Activated T-helper 1 cell treated with anti-CD3 and anti-CD28 coated beads, Interleukin-2, amount 50 U/mL, for 16 hours (primary cell): ENCODE measurements at places on chromosomes 2 and 18.
A peak's percentile ranks its signal among the peaks of the same experiment; 100 is the strongest.

DNA sequence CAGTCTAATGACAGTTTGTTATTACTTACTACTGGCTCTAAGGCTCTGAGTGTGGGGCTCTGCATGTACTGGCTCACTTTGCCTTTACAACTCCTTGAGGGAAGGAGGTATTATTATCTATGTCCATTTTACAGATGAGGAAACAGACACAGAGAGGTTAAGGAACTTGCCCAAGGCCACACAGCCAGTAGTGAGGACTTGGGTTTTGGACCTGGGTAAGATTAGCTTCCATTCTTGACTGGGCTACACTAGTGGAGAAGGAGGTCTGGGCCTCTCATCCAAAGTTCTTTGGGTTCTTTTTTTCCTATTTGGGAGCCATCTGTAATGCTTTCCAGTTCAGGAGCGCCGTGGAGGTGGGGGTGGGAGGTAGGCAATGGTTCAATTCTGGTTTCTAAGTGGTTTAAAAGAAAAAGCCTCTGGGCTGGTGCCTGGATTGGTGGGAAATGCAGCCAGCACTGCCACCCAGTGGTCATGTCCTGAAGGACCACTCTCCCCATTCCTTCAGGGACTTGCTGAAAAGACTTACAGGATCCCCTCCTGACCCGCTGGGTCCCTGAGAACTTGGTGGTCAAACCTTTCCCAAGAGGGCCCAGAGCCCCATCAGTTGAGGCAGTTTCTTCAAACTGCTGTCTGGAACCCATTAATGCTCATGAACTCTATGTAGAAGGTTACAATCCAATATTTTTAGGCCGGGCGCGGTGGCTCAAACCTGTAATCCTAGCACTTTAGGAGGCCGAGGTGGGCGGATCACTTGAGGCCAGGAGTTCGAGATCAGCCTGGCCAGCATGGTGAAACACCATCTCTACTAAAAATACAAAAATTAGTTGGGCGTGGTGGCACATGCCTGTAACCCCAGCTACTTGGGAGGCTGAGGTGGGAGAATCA is 38.6 kb upstream of the NOTO start:
- DNase-seq = peak; percentile 38

DNA sequence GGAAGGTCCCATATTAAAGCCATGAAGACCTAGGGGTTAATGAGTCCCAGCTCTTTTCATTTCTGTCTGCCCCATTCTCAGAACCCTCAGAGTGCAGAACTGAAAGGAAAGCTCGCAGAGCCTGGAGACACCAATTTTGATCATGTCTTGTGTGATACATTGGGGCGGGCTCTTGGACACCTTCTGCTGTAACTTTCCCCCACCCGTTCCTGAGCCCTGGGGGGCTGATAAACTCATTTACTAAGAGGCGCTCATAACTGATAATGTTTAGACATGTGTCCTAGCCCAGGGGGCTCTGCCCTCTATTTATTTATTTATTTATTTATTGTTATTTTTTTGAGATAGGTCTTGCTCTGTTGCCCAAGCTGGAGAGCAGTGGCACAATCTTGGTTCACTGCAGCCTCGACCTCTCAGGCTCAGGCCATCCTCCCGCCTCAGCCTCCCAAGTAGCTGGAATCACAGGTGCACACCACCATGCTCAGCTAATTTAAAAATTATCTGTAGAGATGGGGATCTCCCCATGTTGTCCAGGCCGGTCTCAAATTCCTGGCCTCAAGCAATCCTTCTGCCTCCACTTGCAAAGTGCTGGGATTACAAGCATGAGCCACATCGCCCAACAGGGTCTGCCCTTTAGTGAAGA is 72.4 kb upstream of the HAAO start:
- DNase-seq = no peak

- no peak for DNase-seq
These were observed 14.9 kb upstream of the ITPRID2 start for GRCh38 chr2:181876614-181877063.

- no peak for DNase-seq
These were observed 118.2 kb upstream of the REV1 start for GRCh38 chr2:99607861-99608491.

DNA sequence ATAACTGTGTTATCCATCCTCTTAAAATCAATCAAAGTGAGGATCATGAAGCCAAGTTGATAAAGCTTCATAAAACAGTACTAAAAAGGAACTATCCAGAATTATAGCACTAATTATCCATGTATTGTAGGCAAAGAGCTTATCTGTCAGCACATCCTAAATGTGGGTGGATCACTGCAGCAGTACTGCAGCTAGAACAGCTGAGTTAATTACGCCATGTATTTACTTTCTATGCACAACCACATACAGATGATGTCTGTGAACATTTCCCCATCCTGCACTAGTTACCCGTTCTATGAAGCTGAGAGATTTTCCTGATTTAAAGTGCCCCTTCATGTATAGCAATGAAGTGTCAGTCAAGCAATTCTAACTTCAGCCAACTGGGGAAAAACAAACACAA is 96.6 kb downstream of the RAPH1 start:
- no peak for DNase-seq

- DNase-seq = no peak
These were observed at the start of gene PARD3B for GRCh38 chr2:204544961-204545860. PARD3B (plus strand) TSS chr2:204545475; CDS start chr2:204546000, 525 bp downstream.

GRCh38 chr18:13542520-13542847 is 183.9 kb downstream of the FAM210A start:
- no peak for DNase-seq

DNA sequence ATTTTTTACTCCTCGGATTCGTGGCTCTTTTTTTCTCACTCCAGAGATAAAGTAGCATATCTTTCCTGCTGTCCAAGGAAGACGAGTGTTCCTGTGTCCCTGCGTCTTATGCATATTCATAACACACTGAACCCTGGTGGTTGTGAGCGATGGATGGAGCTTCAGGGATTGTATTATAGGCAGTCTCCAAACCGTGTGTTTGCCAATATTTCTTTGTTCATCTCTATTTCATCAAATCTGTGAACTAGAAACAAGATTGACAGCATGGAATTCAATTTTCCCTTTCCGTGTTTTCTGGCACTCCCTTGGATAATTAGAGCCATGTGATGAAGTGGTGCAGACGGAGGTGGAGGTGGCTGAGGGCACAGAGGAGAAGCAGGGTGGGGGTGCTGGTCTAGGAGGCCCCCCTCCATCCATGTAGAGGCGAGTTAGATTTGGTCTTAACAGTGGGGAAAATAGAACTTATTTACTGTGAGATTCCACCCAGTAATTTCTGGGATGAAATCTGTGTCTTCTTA is 240.9 kb downstream of the PTPRM start:
- DNase-seq = no peak

DNA sequence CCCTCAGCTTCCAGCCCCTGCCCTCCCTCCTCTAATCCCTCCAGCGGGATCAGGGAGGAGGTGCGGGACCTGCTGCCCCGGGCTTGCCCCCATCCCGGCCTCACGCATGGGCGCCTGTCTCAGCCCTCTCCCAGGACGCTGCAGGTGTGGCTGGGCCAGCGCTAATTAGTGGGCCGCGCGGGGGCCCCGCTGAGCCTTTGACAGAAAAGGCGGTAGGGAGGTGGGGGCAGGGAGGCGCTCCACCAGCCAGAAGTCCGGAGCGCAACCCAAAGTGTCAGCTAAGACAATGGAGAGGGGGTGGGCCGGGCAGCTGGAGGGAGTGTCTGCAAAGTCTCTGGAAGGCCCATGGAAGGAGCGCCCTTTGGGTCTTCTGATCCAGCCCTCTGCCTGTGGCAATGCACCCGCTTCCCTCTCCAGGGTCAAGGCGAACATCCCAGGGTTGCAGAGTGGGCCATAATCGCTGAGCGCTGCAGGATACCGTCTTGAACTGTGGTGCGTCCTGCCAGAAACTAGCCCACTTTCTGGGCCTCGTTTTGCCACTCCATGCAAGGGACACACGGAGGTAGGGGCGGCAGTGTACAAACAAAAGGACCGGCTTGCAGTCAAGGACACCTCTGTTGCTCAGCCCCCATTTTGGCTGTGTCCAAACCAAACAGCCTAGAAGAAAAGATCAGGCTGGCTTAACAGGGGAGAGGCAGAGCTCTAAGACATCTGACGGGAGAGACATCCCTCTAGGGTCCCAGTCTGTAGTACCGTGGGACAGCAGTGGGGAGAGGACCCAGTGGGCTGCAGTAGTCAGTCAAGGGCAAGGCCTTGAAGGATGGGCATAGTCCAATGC is 3.5 kb downstream of the ATP6V1B1 start:
- DNase-seq = no peak

GRCh38 chr2:191105082-191105481 is 45.7 kb downstream of the STAT4 start:
- DNase-seq = no peak

DNA sequence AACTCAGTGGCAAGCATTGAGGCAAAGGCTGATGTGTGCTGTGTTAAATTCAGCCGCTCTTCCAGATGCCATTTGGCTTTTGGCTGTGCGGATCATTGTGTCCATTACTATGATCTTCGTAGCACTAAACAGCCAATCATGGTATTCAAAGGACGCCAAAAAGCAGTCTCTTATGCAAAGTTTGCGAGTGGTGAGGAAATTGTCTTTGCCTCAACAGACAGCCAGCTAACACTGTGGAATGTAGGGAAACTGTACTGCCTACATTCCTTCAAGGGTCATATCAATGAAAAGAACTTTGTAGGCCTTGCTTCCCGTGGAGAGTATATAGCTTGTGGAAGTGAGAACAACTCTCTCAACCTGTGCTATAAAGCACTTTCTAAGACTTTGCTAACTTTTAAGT is 195.5 kb upstream of the RAB12 start:
- DNase-seq = no peak

GRCh38 chr2:121008975-121009374 is 273.3 kb downstream of the GLI2 start:
- no peak for DNase-seq

GRCh38 chr2:201151127-201151981 is 31.6 kb upstream of the CASP10 start:
- no peak for DNase-seq

DNA sequence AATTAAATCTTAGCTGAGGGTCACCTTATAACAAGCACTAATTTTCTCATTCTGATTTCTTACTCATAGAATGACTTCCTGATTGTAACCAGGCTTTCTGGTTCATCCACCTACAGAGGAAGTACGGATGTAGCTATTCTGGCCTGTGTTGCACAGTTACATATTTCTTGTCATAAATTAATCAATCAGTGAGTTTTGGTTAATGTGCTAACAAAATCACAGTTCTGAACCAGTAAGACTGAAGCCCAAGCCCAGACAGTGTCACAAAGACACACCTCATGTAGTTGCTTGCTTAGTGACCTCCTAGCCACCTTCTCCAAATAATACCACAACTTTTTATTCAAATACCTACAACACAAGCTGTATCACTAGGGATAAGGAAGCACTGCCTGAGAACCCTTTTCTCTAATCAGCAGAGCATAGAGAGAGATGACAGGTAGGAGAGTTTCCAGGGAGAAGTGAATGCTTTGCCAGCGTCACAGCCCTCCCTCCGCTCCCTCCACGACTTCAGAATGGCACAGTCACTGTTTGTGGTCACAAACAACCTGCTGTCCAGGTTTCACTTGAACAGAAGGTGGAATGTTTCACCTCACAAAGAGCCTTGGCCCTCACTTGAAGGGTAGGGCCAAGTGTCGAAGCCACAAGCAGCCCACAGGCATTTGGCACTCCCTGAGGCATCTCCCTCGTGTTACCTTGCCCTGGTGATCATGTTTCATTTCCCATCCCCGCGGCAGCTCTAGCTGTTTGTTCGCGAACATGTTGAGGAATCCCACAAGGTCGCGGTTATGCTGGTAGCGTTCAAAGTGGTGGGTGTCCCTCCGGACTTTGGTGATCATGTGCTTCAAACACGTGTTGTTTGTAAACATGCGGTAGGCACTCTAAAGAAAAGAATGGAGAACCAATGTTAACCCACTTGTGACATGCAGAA is 120.8 kb upstream of the STK17B start:
- DNase-seq = no peak

GRCh38 chr2:71824436-71824835 is 323.2 kb downstream of the CYP26B1 start:
- no peak for DNase-seq

GRCh38 chr2:150572961-150573395 is 85.5 kb upstream of the RND3 start:
- no peak for DNase-seq

DNA sequence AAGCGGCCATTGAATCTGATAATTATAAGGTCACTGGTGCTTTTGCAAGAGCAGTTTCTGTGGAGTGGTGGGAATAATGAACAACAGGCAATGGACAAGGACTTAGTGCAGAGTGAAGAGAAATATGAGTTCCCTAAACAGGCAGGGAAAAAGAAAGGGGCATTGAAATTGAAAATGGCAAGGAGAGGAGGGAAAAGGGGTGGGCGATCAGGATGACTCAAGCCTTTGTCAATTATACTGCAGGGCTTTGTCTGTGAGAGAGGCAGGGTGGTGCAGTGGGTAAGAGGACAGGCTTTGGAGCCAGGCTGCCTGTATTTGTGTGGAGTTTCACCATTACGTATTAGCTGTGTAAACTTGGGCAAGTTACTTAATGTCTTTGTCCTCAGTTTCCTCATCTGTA is 29.5 kb upstream of the PAIP2B start:
- DNase-seq = no peak

DNA sequence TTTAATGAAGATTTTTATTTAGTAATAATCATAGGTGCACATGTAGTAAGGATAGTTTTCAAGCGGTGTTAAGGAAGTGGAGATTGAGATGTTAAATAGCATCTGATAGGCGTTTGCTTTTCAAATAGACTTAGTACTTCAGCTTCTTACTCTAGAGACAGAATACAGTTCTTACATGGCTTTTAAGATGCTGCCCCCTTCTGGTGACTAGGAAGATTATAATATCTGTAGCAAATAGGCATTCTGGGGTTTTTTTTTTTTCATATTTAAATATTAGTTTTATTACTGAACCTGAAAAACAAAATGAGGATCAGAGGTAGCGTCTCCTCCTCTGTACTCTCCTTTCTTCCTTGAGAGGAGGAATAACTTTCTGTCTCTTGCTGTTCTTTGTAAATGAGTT is 100.2 kb downstream of the AGAP1 start:
- no peak for DNase-seq

- no peak for DNase-seq
These were observed 16.1 kb downstream of the PPP3R1 start for GRCh38 chr2:68236103-68236734.

GRCh38 chr2:59389240-59389639 is 1148.1 kb upstream of the FANCL start:
- DNase-seq = no peak
